ENCODE measurements at places on chromosomes 1 and 21.

DNA sequence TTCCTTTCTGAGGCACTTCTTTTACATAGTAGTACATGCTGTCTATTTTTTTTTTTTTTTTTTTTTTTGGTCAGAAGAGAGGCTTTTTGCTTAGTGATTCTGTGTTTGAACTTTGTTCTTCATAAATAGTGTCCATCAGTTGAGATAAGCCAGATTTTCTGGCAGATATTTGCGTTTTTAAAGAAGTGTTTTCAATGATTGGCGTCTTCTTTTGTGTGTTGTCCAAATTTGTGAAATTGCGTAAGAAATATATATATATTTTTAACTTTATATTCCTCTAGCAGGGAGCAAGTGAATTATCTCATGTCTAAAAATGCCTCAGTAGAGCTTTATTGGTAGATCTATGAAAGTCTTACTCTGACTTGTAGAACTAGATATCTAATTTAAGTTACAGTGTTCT lies 28.3 kb downstream of the NEK7 start:
- DNase-seq: no peak

DNA sequence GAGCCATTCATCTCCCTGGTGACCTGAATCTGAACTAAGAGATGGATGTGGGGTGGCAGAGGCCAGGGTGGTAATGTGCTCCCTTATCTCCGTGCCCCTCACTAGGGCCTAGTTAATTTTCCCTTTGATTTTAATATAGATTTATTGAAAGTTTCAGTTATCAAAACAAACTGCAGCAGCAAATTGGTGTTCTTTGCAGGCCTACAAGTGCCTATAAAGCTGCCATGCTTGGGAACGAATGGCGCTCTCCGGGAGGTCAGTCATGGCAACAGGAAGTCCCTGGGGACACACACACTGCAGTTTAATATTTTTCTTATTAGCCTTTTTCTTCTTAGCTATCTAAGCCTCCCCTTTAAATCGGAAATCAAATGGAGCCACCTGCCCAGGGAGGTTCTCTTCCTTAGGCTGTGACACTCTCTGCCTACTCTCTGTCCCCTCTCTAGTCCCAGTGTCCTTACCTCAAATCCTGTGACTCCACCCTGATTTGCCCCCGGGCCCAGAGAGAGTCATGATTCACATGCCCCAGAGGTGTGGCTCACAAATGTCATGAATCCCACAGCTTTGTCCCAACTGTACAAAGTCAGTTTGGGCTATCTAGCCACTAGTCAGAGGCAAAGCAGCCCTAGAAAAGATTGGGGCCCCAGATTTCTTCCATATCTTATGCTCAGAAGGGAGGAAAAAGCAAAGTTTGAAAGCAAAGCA lies 4.3 kb upstream of the ERI3 start:
- no peak for DNase-seq

- no peak for DNase-seq
Measured at GRCh38 chr1:184362876-184363275, 24.0 kb upstream of the C1orf21 start.

DNA sequence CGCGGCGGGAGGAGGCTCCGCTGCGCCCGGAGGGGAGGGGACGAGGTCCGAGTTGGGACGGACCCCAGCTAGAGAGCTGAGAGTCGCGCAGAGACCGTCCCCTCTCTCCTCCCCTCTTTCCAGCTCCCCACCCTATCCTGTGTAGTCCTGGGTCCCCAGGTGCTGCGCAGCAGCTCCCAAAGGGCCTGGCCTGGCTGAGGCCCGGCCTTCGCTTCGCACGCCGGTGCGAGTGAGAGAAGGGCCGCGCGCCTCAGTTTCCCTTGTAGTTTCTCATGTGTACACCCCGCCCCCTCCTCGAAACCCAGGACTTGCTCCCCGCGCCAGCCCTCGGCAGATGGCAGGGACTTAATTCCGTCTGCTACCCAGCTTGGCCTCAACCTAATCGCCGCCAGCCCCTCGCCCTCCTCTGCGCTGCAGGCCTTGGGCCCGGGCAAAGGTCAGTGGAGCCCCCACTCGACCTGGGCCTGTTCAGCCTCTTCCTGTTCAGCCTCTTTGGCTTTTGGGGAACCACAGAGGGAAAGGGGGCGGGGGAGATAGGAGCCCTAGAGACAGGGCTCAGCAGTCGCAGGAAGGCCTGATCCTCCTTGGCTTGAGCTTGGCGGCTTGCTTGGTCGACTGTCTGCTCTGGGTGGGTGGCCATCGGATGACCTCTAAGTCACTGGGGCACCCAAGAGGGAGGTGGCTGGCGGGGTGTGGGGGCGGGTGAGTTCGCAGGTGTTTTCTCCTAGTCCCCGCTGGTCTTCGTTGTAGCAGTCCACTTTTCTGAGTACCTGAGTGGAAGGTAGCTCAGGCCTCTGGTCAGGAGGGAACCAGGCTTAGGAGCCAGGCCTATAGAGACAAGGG lies 1.0 kb downstream of the ZNF687 start:
- DNase-seq: no peak

- DNase-seq: no peak
Measured at GRCh38 chr1:28045777-28046176, 42.6 kb downstream of the EYA3 start.

GRCh38 chr1:162696286-162696862 lies 64.1 kb downstream of the DDR2 start:
- DNase-seq: peak; percentile 53

DNA sequence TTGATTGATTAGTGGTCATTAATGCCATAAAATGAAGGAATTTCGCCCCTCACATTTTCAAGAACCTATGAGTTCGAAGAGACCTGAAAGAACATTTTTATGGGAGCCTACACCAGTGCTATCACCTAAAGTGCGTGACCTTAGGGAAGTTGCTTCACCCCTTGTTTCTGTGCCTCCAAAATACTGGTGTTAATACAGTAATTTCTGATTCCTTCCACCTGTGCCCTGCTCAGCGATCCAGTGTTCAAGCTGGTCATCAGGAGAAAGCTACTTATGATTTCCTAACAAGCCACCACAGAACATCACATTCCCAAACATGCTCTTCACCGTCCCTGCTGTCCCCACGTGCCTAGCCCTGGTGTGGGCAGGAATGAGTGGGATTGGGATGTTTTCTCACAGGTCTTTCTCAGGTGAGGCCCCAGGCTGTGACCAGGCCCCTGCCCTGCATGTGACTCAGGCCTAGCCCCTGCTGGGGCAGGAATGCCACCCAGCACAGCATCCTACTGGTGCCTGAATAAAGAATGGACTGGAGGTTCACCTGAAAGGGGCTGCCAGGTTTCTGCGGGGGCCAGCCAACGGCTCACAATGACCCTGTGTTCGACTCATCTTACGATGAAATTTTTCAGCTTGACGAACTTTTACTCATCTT lies 60.3 kb downstream of the CD247 start:
- no peak for DNase-seq

- no peak for DNase-seq
Measured at GRCh38 chr1:204207136-204207616, 6.6 kb downstream of the GOLT1A start.

GRCh38 chr1:179955731-179956130 lies 1.1 kb downstream of the CEP350 start:
- no peak for DNase-seq

- DNase-seq: no peak
Measured at GRCh38 chr1:11352816-11353799, 80.1 kb downstream of the UBIAD1 start.

- no peak for DNase-seq
Measured at GRCh38 chr21:43758111-43758641, 17.9 kb downstream of the CSTB start.

DNA sequence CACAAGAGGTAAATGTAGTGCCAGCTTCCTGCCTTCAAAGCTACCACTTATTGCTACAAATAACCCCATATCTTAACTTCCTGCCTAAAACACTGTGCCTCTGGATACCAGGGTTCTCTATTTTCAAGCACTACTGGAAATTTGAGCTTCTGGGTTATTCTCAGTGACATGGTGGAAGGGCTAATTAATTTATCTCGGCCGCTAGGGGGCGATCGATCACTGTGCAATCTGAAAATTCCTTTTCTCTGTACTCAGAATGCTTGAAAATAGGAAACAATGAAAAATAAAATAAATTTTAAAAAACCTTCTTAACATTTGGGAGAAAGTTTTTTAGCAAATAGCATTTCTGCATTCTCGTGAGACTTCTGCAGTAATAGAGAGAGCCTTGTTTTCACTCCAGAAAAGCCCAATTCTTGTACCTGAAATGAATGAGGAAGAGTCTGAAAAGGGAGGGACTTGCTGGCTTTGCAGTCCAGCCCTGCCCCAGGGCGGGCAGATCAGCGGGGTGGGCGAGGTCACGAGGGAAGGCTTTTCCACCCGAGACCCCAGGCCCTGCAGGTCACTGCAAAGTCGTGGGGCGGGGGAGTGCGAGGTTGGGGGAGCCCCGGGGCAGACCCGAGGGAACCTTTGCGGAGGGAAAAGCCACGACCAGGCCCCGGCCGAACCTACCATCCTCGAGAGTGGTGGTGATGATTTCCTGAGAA lies 276.7 kb downstream of the PCP4 start:
- DNase-seq: no peak

DNA sequence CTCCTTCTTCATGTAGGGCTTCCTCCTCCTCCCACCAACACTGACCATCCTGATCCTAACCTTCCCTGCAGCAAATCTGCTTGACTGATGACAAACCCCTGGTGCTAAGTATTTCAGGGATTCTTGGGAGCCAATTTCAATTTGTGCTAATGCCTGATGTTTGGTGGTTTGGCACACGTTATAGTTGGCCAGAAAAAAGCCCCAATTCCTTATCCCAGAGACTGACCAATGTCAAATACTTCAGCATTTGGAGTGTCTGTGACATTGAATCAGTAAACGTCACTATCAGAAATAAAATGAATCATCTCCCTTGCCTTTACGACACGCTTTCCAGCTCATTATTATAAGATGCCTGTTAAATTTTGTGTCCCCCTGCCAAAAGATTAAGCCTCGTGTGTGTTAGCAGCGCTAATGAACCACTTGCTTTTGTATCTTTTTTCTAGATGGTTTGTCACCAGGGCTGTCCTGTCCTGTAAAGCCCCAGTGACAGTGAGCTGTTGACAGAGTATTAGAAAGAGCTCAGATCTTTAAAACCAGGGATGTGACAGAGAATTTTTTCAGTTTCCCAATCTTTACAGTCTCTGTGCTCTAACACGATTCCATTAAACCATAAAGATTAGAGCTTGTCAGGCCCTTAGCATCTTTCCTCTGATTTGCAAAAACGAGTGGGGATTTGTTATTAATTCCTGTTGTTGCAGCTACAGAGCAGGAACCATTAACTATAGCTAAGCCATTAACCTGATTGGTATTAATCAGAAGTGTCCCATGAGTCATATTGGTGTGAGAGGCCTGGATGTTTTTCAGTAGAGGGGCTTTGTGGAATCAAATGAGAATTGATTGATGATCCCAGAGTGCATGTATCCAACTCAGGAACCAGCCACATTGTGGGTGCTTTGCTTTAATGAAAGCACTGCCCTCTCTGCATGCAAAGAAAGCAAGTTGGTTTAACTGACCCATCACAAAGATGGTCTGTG lies 665.1 kb upstream of the PLXNA2 start:
- no peak for DNase-seq

DNA sequence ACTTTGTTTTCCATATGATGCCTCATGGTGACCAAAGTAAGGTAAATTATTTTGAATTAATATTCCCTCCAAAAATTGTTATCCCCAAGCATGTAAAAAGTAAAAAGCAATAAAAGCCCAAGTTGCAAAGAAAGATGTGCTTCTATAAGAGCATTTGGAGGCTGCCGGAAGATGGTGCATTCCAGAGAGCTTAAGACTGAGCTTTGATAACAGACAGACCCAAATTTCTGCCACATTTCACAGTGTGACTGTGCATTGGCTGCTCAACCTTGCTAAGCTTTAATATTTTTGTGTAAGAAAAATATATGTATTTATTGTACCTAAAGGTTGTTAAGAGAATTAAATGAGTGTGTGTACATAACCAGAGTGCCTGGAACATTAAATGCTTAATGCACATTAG lies 67.9 kb downstream of the CYYR1 start:
- DNase-seq: no peak

GRCh38 chr1:7980984-7981383 lies 19.5 kb downstream of the PARK7 start:
- DNase-seq: no peak

DNA sequence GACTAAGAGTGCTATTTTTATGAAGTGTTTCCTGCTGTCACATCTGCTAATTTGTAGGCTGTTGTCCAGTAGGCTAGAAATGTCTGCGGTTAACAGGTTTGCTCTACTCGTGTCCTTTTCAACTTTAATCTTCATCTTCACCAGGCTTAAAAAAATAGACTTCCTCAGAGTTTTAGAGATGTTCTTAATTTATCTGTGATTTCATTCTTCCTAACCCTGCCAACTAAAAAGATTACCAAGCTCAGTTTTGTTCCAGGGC lies 66.8 kb downstream of the SASS6 start:
- no peak for DNase-seq

DNA sequence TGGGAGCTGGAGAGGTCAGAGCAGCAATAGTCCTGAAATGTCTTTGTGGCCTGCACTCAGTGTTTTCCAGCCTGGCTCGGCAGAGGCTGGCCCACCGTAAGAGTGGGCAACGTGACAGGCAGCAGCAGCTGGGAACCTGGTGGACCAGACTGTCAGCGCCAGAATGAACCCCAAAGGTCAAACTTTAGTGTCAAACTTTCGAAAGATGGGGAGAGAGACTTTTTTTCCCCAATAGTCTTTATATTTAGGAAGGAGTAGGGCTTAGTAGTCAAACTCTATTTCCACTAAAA lies 10.3 kb downstream of the BLACAT1 start:
- no peak for DNase-seq

- DNase-seq: no peak
Measured at GRCh38 chr1:91124290-91124985, 102.6 kb upstream of the ZNF644 start.

GRCh38 chr1:6969106-6969505 lies 183.9 kb downstream of the CAMTA1 start:
- no peak for DNase-seq

- DNase-seq: no peak
Measured at GRCh38 chr21:45043541-45044020, 30.8 kb upstream of the ADARB1 start.

- no peak for DNase-seq
Measured at GRCh38 chr1:241968611-241969010, 11.0 kb downstream of the BECN2 start.

DNA sequence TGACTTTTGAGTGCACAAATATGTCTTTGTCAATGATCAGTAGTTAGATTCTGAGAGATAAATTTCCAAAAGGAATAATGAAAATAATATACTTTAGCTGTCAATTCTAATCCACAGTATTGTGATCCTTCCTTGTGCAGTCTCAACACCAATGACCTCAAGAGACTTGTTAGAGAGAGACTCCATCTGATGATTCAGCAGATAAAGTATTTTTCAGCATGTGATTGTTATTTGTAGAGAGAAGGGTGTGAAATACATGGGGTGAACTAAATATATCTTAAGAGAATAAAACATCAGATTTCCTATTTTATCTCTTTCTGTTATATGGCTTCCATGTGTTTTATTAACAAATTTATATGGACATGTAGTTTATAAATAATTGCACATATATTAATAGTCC lies 5.9 kb upstream of the ZNF124 start:
- DNase-seq: no peak
